ENCODE measurements at places on chromosomes 4 and X.

DNA sequence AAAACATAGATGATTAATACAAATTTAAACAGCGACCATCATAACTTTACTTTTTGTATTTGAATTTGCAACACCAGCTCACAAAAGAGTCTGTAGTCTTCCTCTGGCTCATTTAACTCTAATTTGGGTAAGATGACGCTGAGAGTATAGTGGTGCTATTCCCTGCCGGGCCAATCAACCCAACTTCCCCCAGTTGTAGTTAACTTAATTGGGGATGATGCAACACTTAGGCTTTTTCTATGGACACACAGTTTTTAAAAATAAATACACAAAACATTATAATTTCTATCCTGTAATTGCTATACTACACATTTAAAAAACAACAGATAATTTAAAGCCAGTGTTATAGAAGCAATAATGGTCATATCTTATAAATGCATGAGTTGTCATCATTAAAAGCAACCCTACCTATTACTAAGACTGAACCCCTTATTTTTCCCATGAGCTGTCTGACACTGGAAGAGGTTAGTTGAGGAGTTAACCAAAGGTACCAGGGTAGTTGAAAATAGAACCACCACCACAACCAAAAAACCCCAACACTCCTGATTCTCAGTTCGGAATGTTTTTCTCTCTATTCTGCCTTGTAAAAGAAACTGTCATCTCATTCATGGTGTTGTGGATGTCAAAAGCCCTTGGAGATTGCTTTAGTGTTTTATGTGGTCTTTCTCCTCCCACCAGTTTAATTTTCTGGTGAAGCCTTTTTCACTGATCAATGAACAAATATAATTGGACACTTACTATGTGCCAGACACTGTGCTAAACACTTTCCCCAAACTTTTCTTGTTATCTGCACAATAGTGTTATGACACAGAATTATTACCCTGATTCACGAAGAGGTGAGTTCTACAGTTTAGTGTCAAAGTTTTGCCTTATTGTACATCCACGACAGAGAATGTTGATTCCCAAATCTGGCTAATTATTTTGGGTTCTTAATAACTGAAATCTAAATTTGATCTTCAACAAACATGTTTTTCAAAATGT, 61.5 kb upstream of the RAPGEF2 start:
- no peak for DNase-seq

GRCh38 chr4:162644346-162644745, 480.5 kb upstream of the FSTL5 start:
- DNase-seq, result peak; percentile 93

DNA sequence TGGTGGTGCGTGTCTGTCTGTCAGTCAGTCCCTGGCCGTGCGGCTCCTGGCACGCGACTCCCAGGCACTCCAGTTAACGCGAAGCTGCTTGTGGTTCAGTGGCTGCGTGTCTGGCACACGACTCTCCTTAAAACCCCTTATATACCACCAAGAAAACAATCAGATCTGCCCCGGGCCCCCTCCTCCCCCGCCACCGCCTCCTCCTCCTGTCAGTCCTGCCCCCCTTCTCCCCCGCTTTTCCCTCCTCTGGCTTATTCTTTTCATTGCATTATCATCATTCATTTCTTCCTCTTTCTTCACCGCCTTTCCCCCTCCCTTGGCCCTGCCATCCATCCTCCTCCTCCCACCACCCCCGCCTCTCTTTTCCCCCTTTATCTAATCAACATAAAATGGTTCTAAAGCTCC, at the start of gene NEUROG2:
NEUROG2 (minus strand) TSS at position 115 of the 405 bp plus-strand sequence. CDS start 705 bp downstream, outside the sequence.
- no peak for DNase-seq

GRCh38 chr4:48018112-48018511, 1.5 kb downstream of the NIPAL1 start:
- no peak for DNase-seq

GRCh38 chrX:40539214-40540142, 41.3 kb upstream of the ATP6AP2 start:
- DNase-seq, result peak; percentile 73

- DNase-seq, result peak; percentile 24
Measured at GRCh38 chr4:117560329-117560728, 474.0 kb upstream of the NDST3 start.

DNA sequence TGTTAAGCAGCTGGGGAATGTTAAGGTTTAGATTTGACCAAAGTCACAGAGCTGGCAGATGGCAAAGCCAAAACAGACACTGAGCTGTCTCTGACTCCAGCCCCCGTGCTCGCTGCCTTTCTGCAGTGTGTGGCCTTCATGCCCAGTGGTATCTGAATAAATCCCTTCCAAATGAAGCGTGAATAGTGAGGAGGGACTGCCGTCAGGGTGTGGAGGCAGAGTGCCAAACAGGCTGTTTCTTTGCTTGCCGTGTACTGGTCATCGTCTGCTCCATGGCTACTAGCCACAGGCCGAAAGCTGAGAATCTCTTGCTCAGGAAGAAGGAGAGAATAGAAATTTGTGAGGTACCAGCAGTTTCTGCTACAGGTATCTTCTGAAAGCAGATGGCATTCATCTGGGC, 19.7 kb downstream of the PRIMPOL start:
- DNase-seq, result no peak

DNA sequence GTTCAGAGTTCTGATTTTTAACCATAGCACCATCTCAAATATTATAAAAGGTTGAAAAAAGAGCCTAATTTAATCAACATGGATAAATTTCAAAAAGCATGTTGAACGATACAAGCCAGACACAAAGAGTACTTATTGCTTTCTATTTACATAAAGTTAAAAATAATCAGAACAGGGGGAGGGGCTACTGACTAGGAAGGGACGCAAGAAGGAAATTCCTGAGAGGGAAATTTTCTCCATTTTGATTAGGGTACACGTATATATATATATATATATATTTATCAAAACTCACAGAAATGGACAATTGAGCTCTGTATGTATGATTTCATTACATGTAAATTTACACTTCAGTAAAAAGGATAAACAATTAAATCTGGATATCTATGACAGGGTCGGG, 482 bp upstream of the MBTPS2 start:
- DNase-seq, result peak; percentile 7

- no peak for DNase-seq
Measured at GRCh38 chrX:154724993-154725756, 25.7 kb downstream of the GAB3 start.

DNA sequence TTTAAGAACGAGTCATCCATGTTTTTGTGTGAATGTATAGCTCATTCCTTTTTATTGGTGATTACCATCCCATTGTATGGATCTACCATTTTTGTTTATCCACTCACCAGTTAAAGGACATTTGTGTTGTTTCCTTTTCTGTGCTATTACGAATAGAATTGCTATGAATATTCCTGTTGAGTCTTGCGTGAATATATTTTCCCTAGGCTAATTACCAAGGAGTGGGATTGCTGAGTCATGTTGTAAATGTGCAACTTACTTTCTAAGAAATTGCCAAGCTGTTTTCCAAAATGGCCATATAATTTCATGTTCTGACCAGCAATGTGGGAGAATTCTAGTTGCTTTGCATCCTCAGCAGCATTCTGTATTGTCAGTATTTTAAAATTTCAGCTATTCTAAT, 51.3 kb downstream of the YIPF6 start:
- DNase-seq, result no peak

GRCh38 chr4:75512386-75513211, 1.6 kb downstream of the RCHY1 start:
- DNase-seq, result peak; percentile 17

DNA sequence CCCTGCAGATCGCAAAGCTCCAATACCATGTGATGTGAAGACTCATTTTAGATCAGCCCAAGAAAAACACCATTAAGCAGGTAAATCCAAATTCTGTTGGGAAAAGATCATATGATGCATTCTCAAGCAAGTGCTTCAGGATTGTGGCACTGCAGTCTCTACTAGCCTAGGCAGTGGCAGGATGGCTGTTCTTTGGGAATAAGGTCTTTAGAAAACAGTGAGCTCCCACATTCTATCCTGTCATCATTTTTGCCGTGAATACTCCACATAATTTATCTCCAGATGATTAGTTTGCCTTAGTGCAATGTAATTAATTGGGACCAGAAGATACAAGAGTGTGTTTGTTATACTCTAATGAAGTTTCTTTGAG, 18.9 kb downstream of the SORBS2 start:
- no peak for DNase-seq

GRCh38 chr4:156137679-156138473, 184.2 kb upstream of the CTSO start:
- no peak for DNase-seq

- DNase-seq, result no peak
Measured at GRCh38 chrX:6856471-6856870, 291.0 kb upstream of the STS start.

DNA sequence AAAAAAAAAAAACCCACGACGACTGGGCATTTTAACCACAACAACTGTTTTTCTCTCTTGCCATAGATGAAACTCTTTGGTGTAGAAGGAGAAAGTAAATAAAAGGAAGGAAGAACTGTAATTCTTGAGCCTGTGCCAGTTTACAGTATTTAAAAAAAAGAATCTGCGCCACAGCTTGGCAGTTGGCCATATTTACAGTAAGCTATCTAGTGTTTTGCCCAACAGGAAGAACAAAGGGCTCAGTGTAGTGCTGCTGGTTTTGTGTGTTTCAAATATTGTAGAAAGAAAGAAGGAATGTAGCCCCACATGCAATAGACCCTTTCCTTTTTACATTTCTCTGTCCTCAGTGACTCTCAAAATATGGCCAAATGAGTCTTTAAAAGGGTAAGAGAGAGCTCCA, 66.1 kb downstream of the NR3C2 start:
- DNase-seq, result peak; percentile 8

DNA sequence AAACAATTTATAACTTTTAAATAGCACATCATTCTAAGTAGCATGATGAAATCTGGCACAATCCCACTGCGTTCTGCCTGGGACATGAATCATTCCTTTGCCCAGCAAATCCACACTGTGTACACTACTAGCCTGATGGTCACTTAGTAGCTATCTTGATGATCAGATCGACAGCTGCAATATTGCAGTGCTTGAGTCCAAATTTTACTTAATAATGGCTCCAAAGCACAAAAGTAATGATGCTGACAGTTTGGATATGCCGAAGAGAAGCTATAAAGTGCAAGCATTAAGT, 86.6 kb upstream of the NPNT start:
- DNase-seq, result peak; percentile 76

GRCh38 chr4:62130230-62130629, 930.1 kb downstream of the ADGRL3 start:
- DNase-seq, result no peak

- DNase-seq, result no peak
Measured at GRCh38 chr4:186940476-186940875, 216.8 kb upstream of the FAT1 start.

- no peak for DNase-seq
Measured at GRCh38 chr4:119210775-119211174, 1.7 kb upstream of the USP53 start.

DNA sequence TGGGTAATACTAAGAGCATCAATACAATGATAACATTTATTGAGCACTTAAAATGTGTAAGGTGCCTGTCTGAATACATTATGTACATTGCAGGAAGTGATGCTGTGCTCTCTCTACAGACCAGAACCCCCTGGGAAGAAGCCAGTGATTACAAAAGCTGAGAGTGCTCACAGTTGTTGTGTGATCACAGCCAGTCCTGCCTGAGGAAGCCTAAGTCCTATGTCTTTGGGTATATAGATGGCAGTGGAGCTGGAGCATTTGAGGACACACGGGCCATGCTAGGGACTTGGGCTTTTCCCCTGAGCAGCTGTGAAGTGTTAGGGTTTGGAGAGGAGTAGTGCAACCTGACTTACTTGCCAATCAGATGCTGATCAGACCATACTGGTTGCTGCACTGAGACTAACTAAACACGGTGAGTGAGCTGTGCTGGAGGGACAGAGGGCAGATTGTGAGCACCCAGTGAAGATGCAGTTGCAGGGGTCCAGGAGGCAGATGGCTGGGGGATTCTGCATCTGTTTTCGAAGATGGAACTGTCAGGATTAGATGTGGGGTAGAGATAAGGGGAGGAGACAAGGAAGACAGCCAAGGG, 60.8 kb upstream of the TBC1D14 start:
- no peak for DNase-seq

GRCh38 chr4:181741513-181741912, 501.7 kb upstream of the TENM3 start:
- no peak for DNase-seq

GRCh38 chr4:113157086-113157857, 107.8 kb downstream of the ANK2 start:
- no peak for DNase-seq

- DNase-seq, result no peak
Measured at GRCh38 chr4:78020677-78021076, 36.4 kb upstream of the FRAS1 start.

GRCh38 chr4:37976507-37976906, 16.3 kb downstream of the PTTG2 start:
- no peak for DNase-seq

GRCh38 chr4:8730681-8731080, 138.1 kb downstream of the CPZ start:
- no peak for DNase-seq

DNA sequence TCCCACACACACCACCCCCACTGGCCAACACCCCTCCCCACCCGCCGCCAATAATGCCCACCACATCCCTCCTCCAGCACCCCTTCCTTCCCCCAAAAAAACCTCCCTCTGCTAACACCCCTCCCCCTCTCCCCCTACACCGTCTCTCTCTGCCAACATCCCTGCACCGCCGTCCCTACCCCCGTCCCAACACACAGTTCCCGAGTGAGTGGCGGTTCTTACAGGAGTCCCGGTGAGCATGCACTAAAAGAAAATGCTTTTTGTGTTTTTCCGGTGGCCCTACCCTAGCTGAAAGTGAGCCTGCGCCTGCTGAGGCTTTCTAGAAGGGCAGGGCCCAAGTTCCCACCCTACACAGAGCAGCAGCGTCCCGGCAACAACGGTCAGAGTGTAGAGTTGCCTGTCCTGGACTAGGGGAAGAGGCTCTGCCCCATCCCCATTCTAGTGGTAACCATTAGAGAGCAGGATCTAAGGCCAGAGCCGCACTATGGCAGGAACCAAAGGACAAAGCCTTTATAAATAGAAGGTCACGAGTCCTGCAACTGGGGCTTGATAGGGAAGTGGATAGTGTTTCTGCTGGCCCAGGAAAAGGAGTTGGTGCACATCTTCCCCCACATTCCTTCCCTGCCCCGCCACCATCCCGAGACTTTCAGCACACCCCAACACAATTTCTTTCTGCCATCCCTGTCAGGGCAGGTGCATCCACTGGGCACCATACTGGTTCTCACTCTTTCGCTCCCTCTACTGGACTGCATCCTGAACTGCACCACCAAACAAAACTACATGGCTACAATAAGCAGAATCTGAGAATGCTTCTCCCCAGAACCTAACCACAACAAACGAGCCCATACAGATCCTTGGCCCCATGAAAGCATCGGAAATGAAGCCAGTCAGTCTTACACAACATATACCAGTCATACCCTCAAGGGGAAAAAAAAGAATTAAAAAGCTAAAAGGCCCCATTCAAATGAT, 78.1 kb upstream of the PAGE3 start:
- DNase-seq, result no peak

GRCh38 chr4:186931519-186931918, 207.9 kb upstream of the FAT1 start:
- peak; percentile 80 for DNase-seq

DNA sequence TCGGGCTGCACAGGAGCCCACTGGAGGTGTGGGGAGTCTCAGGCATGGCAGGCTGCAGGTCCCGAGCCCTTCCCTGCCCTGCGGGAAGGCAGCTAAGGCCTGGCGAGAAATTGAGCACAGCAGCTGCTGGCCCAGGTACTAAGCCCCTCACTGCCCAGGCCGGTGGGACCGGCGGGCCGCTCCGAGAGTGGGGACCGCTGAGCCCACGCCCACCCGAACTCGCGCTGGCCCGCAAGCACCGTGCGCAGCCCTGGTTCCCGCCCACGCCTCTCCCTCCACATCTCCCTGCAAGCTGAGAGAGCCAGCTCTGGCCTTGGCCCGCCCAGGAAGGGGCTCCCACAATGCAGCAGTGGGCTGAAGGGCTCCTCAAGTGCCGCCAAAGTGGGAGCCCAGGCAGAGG, 82.0 kb upstream of the NEIL3 start:
- DNase-seq, result no peak

Data from fibroblast of skin of abdomen (primary cell).